ENCODE measurements at places on chromosomes 2 and 18.

- DNase-seq = peak; percentile 33
Measured at GRCh38 chr2:64524604-64525316, 632 bp downstream of the AFTPH start.

DNA sequence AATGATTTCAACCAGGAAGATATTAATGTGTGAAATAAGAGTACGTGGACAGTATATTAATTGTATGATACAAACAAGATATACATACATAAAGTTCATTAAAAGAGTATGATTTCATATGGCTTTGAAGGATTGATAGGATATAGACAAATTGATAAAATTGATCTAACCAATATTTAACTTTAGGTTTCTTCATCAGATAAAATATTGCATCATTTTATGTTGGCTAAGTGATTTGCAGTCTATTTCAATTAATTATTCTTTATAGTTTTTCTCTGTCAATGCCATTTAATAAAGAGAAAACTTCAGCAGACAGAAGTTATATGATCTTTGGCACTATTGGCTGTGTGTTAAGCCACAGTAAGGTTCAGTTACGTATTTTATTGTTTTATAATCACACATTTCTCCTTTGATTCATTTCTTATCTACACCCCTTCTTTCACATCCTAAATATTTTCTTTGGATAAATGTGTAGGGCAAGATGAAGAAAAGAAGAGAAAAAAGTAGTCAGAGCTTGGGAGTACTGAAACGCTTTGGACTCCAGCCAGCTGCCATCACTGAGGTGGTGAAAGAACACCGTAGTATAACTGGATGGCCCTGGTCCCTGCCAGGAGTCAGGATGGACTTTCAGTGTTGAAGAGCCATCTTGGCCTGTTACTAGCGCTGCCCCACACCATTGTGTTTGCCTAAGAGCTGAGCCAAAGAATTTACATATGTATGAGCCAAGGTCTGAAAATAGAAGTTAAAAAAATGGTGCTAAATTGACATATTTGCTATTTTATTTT is 9.8 kb upstream of the CPS1 start:
- DNase-seq = no peak

- no peak for DNase-seq
Measured at GRCh38 chr2:8984855-8985254, 18.6 kb downstream of the MBOAT2 start.

DNA sequence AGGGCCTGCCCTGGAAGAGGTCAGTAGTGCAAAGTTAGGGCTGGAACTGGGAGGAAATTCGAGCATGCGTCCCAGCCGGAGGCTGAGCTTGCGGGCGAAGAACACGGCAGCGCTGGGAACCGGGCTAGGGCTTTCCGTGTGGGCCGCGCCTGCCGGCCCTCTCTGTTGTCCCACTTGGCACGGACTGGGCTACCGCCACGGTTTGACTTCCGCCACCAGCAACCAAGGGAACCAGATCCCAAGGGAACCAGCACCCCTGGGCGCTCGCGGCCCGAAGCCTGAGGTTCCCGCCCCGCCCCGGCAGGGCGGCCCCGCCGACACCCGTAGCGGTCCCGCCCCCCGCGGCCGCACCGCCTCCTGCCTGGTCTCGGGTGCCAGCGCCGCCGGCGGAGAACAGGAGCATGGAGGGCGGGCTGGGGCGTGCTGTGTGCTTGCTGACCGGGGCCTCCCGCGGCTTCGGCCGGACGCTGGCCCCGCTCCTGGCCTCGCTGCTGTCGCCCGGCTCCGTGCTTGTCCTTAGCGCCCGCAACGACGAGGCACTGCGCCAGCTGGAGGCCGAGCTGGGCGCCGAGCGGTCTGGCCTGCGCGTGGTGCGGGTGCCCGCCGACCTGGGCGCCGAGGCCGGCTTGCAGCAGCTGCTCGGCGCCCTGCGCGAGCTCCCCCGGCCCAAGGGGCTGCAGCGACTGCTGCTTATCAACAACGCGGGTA is at the start of gene SPR:
TSS of gene SPR (plus strand) at position 377 of the 708 bp plus-strand sequence. CDS start at position 402, 25 bp downstream.
- DNase-seq = peak; percentile 77

DNA sequence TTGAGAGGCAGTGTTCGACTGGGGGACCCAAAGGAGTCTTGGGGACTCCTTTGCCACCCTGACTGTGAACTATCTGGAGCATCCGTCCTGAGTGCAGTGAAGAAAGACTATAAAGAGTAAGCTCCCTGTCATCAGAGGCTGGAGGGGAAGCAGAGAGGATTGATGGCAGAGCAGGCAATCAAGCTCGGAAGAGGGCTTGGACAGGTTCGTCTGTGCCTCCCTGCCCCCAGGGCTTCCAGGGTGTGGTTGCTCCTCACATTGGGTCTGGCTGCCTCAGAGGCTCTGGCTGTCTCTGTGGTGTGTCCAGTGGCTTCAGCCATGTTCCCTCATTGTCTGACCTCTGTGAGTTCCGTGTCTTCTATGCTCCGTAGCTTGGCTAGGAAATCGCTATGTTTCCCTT is 13.8 kb upstream of the EN1 start:
- DNase-seq = no peak

GRCh38 chr2:109440499-109441156 is 173.1 kb downstream of the SEPTIN10 start:
- no peak for DNase-seq

GRCh38 chr2:199988151-199988550 is 32.8 kb downstream of the MAIP1 start:
- no peak for DNase-seq

DNA sequence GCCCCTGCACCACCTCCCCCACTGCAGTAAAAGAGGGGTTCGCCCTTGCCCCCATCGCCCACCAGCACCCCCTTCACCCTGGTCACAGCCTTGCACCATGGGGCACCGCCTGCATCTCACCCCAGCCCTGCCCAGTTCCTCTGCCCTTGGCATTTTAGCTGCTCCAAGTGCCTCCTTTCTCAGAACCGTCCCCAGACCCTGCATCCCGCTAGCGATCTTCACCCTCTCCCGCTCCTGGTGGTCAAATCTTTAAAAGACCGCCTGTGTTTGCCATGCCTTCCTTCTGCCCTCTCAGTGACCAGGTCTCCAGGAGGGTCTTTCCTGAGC is 114.7 kb upstream of the OTOS start:
- no peak for DNase-seq

GRCh38 chr2:205913668-205914067 is 172.3 kb downstream of the INO80D start:
- DNase-seq = no peak

- DNase-seq = peak; percentile 37
Measured at GRCh38 chr2:182020286-182021070, 34.8 kb downstream of the PPP1R1C start.

DNA sequence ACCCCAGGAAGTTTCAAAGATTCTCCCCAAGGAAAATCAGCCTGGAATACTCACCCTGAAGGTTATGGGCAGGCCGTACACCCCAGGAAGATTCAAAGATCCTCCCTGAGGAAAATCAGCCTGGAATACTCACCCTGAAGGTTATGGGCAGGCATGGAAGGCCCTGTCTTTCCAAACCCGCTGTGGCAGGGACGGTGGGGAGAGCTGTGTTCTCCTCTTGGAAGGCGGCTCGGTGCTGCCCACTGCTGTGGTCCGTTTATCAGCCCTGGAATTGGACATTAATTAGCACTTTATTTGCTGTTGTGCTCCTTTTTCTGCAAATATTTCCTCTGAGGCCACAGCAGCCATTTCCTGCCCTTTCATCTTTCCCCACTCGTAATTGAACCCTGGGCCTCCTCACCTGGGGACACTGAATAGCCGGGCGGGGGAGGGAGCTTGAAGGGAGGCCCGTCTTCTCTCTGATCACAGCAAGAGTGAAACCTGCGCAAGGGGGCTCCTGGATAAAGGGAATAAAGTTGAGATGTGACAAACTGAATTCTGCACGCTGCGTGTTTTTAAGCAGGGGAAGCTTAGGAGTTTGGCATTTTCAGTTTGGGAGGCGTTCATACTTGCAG is 308.7 kb upstream of the SALL3 start:
- DNase-seq = no peak

All from ELR (cell line).